Cerebellar nuclear complex (tissue), 1 donor: ENCODE measurements at places on chromosomes 1 and 21.
A peak's percentile ranks its signal among the peaks of the same experiment; 100 is the strongest.

DNA sequence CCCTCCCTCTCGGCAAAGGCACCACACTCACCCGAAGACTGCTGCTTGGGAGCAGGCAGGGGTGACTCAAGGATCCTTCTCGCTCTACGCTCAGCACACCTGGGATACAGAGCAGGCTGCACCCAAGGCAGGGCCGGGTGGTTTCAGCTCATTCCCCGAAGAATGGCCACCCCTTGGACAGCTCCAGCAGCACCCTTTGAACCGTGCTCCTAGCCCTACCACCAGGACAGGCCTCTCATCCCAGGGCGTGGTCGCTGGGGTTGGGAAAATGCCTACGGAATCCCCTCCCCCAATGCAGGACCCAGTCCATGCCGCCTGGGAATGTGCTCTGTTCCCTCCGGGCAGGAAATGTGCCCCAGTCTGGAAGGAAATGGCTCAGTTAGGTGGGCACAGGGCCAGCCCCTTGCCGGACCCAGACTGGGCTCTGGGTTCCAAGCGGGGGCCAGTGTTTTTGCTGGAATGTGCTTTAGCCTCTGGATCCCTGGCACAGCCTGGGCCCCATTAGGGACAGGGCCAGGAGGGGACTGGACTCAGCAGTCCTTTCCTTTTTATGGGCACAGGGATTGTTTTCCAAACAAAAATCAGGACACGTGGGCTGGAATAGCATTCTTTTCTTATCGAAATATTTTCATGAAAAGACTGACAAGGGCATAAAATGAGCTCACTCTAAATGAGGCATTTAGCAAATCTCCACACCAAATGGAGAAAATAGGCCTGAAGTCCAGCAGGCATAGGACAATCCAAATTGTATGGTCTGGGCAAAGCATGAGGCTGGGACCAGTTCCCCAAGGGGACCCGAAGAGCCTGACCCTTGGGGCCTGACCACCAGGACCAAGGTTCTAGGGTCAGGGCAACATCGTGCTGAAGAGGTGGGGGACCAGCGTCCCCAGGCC lies 7.3 kb downstream of the TMEM82 start:
- DNase-seq = no peak

DNA sequence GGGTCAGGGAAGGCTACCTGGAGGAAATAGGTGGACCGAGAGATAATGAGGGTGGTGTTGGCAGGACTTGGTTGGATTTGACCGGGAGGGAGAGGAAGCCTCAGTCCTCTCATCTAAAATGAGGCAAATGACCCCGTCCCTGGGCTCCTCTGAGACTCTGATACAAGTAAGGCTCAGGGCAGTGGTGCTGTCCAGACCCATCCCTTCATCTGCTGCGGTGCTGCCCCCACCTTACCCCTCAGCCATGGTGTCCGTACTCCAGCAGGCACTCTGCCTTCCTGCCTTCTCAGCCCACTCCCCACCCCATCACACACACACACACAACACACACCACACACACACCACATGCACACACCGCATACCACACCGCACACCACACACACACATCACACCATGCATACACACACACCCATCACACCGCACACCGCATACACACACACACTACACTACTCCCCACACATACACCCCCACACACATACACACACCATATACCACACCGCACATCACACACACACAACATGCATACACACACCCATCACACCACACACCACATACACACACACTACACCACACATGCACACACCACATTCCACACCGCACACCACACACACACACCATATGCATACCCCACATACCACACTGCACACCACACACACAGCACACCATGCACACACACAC lies 29.4 kb upstream of the SLC26A9 start:
- no peak for DNase-seq

GRCh38 chr21:32612999-32613337 lies 791 bp upstream of the CFAP298 start:
- DNase-seq = no peak

- DNase-seq = no peak
Measured at GRCh38 chr1:81706650-81707435, 93.9 kb upstream of the ADGRL2 start.

GRCh38 chr1:77671836-77672235 lies 10.6 kb downstream of the ZZZ3 start:
- DNase-seq = no peak

- DNase-seq = no peak
Measured at GRCh38 chr1:115227346-115228082, 110.5 kb downstream of the NGF start.

- peak; percentile 91 for DNase-seq
Measured at GRCh38 chr1:36150296-36151133, 1.2 kb upstream of the TRAPPC3 start.

- no peak for DNase-seq
Measured at GRCh38 chr1:158391099-158391498, 8.2 kb downstream of the OR10T2 start.

GRCh38 chr1:176885341-176885740 lies 279.2 kb downstream of the ASTN1 start:
- no peak for DNase-seq

GRCh38 chr1:43978551-43979260 lies at the start of gene B4GALT2:
TSS of gene B4GALT2 (plus strand) at chr1:43979210. CDS start at chr1:43981161, 1,951 bp downstream.
- no peak for DNase-seq
